Stimulated activated CD4-positive, alpha-beta T cell treated with anti-CD3 and anti-CD28 coated beads, TNF-alpha, amount 100 ng/mL, for 1 hour (primary cell): ENCODE measurements at places on chromosomes 16 and 17.

DNA sequence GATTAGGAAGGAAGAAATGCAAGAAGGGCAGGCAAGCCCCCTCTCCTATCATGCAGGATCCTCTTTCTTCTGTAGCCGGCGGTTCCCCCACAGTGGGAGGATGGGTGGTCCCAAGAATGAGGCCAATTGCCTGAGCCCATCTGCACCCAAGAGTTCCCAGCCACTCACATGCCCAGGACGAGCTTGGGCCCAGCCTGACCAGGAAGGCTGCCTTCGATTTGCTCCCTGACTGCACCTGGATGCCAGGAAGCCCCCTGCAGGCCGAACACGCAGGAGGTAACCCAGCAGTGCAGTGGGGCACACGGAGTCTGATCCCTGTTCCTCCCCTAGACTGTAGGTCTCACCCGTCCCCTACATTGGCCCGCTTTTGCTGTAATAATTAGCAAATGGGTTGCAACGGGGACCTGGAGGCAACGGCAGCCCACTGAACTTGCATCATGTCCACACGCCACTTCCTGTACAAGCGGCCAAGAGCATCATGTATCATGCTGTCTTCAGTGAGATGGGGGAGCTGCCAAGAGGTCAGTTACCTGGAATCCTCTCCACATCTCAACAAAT is 67.5 kb downstream of the AMFR start:
- no peak for DNase-seq

- DNase-seq = no peak
Observed at GRCh38 chr17:2916461-2916860, 120.2 kb downstream of the RAP1GAP2 start.

DNA sequence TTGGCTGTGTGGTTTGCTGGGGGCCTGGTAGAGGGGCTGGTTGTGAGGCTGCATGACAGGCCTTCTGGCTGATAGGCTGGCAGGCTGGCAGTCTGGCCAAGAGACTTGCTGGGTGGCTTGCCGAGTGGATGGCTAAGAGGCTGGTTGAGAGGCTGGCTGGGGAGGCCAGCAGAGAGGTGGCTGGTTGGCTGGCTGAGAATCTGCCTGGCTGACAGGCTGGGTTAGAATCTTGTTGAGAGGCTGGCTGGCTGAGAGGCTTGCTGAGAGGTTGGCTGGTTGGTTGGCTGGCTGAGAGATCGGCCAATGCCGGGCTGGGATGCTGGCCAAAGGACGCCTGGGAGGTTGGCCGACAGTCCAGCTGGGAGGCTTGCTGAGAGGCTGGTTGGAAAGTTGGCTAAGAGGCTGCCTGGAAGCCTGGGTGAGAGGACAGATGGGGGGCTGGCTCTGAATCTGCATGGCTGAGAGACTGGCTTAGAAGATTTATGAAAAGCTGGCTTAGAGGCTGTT is 35.9 kb upstream of the ACSM2B start:
- no peak for DNase-seq

- no peak for DNase-seq
Observed at GRCh38 chr17:16491703-16492612, at the start of gene LRRC75A. LRRC75A (minus strand) TSS chr17:16492193; CDS start chr17:16491990, 203 bp downstream.
